ENCODE measurements at places on chromosomes 2 and 18.

DNA sequence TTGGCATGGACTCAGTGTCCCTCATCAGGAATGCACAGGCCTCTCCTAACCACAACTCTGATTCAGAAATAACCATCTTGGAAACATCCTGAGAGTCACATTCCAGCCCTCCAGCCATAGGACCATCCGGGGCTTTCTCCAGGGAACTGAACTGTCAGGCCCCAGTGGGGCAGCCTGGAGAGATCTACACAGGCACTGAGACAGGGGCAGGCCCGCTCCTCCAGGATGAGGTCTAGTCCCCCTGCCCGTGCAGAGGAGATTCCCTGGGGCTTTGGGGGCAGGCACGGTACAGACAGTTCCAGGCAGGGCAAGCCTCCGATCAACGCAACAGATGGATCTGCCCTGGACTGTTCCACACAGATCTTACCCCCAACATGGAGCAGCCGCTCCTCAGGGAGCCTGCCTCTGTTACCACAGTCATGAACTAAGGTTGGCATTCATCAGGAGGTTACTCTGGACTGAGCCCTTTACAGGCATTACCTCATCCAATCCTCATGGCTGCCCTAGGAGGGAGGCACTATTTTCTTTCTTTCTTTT, 12.0 kb downstream of the KCNK3 start:
- no peak for DNase-seq

DNA sequence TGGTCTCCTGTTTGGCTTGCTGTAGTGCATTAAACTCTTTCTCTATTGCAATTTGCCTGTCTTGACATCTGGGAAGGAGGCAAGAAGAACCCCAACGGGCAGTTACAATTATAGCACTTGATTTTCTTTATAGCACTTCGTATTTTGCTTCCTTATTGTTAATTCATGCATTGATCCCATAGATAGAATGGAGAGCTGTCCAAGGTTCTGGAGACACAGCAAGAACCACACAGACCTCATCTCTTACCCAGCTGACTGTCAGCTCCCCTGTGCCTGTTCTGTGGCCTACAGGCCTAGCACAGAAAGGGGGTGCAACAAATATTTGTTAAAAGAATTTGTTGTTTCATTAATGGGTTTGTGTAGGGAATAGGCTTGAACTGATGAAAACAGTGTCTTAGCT, 194.3 kb downstream of the GALNT1 start:
- DNase-seq, result no peak

DNA sequence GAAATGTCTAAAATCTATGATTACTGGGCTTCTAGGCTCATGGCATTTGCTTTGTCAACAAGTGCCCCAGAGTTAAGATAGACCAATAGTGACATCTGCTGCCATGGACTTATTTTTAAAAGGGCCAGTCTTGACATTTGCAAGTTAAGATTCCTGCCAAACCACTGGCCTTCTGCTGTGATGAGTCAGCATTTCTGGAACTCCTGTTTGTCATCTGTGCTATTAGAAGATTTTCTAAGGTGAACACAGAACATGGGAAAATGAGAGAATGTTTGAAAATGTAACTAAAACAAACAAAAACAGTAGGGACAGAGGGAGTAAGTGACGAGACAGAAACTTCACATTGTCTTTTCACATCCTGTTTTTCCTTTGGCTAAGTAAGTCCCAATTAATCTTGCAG, 93.7 kb upstream of the WDR75 start:
- DNase-seq, result no peak

DNA sequence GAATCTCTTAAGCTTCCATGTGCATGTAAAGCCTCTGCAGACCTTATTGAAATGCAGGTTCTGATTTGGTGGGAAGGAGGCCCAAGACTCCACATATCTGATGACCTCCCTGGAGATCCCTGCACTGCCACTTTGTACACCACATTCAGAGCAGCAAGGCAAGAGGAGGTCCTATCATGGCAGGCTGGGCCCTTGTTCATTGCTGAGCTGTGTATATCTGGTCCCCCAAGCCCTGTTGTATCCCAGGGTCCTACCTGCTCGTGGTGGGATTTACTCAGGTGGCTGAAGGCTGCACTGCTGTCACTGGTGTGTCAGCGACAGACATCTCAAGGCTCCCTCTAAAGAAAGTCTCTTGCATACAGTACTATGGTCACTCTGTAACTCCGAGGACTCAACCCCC, 114.2 kb downstream of the ST6GAL2 start:
- no peak for DNase-seq

DNA sequence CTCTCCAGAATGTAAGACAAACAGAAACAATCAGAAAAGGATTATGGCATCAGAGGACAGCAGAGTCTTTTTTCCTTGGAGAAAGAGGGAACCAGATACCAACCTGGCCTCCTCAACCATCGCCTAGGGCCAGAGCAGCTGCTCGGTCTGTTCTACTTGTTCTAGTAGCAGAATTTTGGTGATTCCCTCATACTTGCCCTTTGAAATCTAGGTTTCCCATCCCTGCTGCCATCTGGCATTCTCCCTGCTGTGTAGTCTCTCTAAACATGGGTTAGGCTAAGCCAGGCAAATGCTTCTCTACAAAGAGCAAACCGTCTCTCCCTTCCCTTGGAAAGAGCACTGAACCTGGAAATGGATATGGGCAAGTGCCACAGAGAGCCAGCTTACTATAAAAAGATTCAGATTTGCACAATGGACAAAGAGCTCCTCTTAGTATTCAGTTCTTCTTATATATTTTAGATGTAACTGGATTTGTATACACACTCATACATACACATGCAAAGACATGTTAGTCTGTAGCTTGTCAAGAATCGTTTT, 208.6 kb upstream of the ST6GAL2 start:
- no peak for DNase-seq

GRCh38 chr2:176081837-176082524, 1.8 kb downstream of the EVX2 start:
- DNase-seq, result no peak
